Psoas muscle (tissue), 8 donors: ENCODE measurements at places on chromosomes 2 and 18. TPM values are rescaled to one million over a fixed set of nuclear protein-coding genes. Genes with fewer than 3 reads are reported as not detected.

The CCDC142 gene
- total RNA-seq = 8.3 TPM

The PAX8 gene
- 0.19 TPM for total RNA-seq

The SERPINB11 gene
- total RNA-seq = not detected

The KCNF1 gene
- not detected for total RNA-seq

The GALNT3 gene
- total RNA-seq = not detected

The NOL4 gene
- total RNA-seq = not detected

- DNase-seq = no peak
Observed at GRCh38 chr2:174049895-174050294, 84.7 kb upstream of the SP3 start.

GRCh38 chr2:195106681-195107380, 550.2 kb upstream of the SLC39A10 start:
- no peak for DNase-seq

- DNase-seq = no peak
Observed at GRCh38 chr2:133801946-133802345, 233.7 kb upstream of the NCKAP5 start.

- no peak for DNase-seq
Observed at GRCh38 chr2:39547811-39548719, 111.0 kb upstream of the MAP4K3 start.

- no peak for DNase-seq
Observed at GRCh38 chr2:38405917-38406596, 29.0 kb upstream of the ATL2 start.

GRCh38 chr18:45962866-45963265, 4.3 kb downstream of the EPG5 start:
- no peak for DNase-seq

GRCh38 chr2:236036045-236036444, 132.1 kb downstream of the GBX2 start:
- DNase-seq = no peak

GRCh38 chr2:43944915-43945314, 50.9 kb downstream of the LRPPRC start:
- DNase-seq = no peak
